ENCODE measurements at places on chromosomes 4 and X. TPM values are rescaled to one million over a fixed set of nuclear protein-coding genes. Genes with fewer than 3 reads are reported as not detected.

DNA sequence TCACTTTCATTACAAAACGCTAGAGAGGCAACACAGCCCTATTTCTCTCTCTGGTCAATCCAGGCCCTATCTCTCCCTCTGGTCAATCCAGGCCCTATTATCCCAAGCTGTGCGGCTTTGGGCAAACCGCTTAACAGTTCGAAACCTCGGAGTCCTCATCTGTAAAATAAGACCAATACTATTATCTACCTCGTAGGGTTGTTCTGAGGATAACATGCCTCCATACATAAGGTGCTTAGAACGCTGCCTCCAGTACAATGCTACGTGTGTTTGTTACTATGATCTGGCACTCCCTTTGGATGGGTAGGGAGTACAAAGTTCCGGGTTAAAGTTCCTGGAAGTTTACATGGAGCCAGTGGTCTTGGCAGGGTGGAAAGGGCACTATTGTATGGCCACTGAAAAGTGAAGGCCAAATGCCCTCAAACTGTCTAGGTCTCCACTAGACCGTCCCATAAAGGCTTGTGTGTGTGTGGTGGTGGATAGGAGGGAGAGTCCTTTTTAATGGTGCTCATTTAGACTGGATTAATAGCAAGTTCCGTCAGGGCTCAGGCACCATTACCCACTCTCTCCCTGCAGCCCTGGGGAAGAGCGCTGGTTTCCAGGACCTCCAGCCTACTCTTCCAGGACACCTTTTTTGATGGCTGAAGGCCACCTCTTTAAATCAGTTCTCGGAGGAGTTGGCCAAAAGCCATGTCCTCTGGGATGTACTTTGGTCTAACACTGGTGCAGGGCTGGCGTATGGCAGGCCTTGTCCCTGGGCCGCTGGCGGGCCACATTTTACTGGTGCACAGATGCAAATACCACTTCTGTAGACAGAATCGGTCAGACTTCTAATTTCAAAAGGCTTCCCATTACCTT, 75.6 kb upstream of the BCOR start:
- no peak for DNase-seq

DNA sequence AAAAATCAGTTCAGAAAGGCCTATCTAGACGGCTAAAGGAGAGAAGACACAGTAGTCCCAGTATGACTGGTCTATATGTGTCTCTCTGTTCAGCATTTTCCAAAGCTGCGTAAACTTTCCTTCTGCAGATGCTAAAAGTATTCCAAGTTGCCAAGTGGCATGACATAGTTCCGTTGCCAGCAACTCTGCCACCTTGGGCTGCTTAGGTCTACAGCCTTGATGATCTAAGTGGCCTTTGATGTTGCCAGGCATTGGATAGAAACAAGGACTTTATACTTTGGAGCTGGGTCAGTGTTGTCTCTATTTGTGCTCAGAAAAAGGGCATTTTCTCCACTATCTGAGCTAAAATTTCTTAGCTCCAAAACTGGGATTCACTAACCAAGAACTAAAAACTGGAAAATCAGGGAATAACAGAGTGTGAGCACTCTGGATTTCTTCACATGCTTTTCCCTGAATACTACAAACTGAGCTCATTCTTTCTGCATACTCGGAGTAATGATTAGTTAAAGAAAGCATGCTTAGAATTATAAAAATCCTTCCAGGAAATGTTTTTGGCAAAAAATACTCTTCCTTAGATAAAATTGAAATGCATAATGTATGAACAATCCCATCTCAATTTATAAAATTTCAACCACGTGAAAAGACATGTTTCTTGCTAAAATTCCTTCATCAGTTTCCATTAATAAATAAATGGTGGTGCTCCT, 191.4 kb downstream of the ADAMTS3 start:
- no peak for DNase-seq

- no peak for DNase-seq
Measured at GRCh38 chrX:50680990-50681389, 133.0 kb downstream of the SHROOM4 start.

DNA sequence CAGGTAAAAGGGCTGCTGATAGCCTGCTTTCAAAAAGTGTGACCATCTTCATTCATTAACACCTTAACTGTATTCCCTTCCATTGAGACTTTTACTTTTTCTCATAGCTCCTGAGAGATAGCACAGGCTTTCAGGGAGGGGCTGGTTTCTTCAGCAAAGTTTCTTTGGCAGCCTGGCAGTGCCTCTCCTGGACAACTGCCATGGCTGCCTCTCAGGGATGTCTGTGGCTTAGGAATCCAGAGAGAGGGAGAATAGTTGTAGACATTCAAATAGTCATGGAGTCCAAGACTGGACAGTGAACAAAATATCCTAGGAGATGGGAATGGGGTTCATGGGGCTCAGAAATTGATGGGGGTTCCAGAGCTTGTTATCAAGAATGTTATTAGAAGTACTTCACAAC, 81.1 kb downstream of the FAM47B start:
- no peak for DNase-seq

DNA sequence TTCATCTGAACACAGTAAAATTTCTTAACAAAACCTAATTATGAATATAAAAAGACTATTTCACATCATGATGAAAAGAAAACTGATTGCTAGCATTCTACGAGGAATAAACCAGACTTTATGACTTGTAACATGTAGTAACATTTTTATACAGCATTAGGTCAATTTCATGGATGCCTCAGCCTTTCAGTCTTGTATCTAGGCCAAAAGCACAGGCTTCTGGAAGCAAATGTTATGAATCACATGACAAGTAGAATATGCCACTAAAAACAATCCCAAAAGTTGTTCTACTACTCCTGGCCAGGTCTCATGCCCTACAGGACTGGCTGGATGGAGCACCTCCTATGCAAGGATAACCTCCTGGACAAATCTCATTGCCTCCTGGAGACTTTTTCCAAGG, 101.2 kb downstream of the ARHGAP6 start:
- no peak for DNase-seq

Gene NXF2B
- total RNA-seq, result not detected

Gene PDLIM5
- total RNA-seq, result 23.8 TPM

Gene NUP62CL
- total RNA-seq, result 2.8 TPM

Gene LEF1
- total RNA-seq, result 111 TPM

All from activated CD4-positive, alpha-beta memory T cell treated with anti-CD3 and anti-CD28 coated beads for 36 hours (primary cell).